A549 treated with Mapracorat at 1 μM for 4 hours (cell line): ENCODE measurements at places on chromosomes 3 and 15. TPM values are rescaled to one million over a fixed set of nuclear protein-coding genes. Genes with fewer than 3 reads are reported as not detected.

Gene GP5
- 0.04 TPM in 1 of 5 replicates, not detected in the others for total RNA-seq

Gene CHRNB4
- total RNA-seq = 0.87 to 1.6 TPM (median 1.1 TPM) in 5 replicates

Gene MKRN2OS
- not detected in 5 replicates for total RNA-seq

Gene CLDN18
- total RNA-seq = not detected in 5 replicates

Gene SLC22A13
- total RNA-seq = not detected in 5 replicates
